ENCODE measurements at places on chromosomes 5 and 9. TPM values are rescaled to one million over a fixed set of nuclear protein-coding genes. Genes with fewer than 3 reads are reported as not detected.

IER5L gene
- 74.3 TPM for total RNA-seq

PFN3 gene
- total RNA-seq = not detected

KCNV2 gene
- not detected for total RNA-seq

SURF6 gene
- 33.2 TPM for total RNA-seq
